ENCODE measurements at places on chromosomes 5 and 9.

DNA sequence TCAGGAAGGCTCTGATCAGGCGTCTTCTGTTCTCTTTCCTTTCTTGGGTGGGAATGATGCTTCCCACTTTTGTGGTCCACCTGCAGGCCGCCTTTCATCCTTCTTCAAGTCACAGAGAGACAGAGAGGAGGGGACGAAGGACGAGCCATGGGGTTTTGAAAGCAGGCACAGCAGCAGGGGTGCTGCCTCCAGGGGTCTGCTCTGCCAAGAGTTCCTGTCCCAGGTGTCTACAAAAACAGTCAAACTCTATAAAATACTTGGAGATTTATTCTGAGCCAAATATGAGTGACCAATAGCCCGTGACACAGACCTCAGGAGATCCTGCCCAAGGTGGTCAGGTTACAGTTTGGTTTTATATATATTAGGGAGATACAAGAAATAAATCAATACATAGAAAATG, 34.5 kb upstream of the LCP2 start:
- no peak for DNase-seq

DNA sequence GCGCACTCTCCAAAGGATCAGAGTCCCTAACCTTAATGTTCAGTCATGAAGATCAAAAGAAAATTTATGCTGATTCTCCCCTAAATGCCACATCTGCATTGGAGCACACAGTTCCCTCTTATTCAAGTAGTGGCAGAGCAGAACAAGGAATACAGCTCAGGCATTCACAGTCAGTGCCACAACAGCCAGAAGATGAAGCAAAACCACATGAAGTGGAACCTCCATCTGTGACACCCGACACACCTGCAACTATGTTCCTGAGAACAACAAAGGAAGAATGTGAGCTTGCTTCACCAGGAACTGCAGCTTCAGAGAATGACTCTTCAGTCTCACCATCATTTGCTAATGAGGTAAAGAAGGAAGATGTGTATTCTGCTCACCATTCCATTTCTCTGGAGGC, 40.0 kb downstream of the CMYA5 start:
- no peak for DNase-seq

- no peak for DNase-seq
Measured at GRCh38 chr9:33233626-33234342, 6.2 kb upstream of the SPINK4 start.

- DNase-seq = no peak
Measured at GRCh38 chr5:142601432-142601831, 84.5 kb downstream of the FGF1 start.

- no peak for DNase-seq
Measured at GRCh38 chr5:5374009-5374715, 48.3 kb upstream of the ICE1 start.

DNA sequence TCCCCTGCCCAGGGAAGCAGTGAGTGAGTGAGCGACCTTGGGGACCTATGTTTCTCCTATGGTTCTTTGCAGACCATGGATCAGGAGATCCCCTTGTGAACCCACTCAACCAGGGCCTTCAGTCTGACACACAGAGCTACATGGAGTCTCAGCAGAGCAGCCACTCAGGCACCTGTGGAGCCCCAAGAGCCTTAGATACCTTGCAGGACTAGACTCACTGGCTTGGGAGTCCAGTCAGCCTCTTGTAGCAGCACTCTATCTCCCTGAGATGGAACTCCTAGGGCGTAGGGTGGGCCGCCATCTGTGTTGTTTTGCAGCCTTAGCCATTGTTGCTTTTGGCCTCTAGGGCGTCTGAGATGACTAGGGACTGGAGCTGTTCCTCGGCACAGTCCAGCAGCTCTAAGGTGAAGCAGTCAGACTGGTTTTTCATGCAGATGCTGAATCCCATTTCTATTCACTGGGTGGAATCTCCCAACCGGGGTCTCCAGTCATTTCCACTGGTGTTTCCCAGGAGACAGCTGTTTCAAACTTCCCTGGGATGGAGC, 284.6 kb upstream of the RPS23 start:
- no peak for DNase-seq

- no peak for DNase-seq
Measured at GRCh38 chr9:99515093-99515492, 293.0 kb downstream of the SEC61B start.

DNA sequence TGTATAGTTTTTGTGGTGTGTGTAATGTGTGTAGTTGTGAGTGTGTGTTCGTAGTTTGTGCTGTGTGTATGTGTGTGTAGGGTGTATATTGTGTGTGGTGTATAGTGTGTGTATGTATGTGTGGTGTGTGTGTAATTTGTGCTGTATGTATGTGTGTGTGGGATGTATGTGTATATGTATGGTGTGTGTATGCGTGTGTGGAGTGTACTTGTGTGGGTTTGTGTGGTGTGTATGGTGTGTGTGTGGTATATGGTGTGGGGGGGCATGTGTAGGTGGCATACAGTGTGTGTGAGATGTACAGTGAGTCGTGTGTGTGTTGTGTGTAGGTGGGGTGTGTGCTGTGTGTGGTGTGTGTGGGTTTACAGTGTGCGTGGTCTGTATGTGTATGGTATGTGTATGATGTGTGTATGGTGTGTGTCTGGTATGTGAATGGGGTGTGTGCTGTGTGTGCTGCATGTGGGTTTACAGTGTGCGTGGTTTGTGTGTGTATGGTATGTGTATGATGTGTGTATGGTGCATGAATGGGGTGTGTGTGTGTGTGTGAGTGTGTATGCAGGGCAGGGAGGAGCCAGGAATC, 125.2 kb downstream of the GADD45G start:
- DNase-seq = no peak

- peak; percentile 79 for DNase-seq
Measured at GRCh38 chr5:160188141-160189015, 40.9 kb upstream of the FABP6 start.
